ENCODE measurements at places on chromosomes 3 and 15.

DNA sequence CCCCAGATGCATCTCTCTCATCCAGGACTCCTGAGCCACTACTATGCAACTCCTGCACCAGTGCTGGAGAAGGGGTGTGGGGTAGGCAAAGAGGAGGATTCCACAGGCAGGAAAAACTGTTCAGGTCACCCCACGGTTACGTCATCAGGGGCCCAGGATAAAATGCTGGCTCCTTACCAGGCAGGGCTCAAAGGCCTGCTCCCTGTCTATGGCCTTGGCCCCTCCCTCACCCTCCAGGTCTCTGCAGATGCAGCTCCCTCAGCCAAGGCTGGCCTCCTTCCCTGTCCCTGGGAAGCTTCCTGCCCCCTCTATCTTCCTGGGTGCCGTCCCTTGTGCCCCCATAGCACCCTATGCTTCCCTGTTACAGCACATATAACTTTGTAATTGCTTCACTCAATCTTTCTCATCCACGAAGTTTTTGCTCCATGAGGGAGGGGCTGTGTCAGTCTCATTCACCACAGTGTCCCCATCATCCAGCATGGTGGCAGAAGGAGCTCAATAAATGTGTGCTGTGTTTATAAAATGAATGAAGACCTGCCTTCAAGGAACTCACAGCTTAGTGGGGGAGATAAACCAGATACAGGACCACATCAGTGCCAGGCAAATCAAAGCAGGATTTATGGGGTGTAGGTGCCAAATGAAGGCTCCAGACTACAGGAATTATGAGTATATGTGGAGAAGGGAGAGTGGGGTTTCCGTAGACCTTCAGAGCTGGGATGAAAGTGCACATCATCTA is 18.6 kb downstream of the KBTBD13 start:
- no peak for DNase-seq

DNA sequence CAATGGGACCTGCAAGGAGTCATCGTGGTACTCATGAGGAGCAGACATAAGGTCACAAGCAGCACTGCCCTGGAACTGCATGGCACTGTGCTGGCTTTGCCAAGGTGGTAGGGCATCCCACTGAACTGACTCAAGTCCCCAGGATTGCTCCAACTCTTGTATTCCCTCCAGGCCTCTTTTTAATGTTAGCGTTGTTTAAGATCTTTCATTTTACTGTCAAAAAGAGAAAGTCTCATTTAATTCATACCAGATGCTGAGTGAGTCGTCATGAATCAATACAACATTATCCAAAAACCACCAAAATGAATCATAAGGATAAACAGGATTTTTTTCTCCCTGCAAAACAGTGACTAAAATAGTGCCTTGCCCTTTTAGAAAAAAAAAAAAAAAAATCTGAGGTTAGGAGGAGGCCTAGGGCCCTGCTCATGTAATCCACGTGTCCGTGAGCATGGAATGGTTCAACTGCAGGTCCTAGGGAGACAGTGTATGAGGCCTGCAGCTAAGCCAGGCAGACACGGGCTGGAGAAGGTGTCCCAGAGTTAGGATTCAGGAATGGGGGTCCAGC is 36.7 kb upstream of the BLM start:
- no peak for DNase-seq

- DNase-seq, result no peak
Measured at GRCh38 chr15:48680841-48681240, 35.3 kb upstream of the FBN1 start.

DNA sequence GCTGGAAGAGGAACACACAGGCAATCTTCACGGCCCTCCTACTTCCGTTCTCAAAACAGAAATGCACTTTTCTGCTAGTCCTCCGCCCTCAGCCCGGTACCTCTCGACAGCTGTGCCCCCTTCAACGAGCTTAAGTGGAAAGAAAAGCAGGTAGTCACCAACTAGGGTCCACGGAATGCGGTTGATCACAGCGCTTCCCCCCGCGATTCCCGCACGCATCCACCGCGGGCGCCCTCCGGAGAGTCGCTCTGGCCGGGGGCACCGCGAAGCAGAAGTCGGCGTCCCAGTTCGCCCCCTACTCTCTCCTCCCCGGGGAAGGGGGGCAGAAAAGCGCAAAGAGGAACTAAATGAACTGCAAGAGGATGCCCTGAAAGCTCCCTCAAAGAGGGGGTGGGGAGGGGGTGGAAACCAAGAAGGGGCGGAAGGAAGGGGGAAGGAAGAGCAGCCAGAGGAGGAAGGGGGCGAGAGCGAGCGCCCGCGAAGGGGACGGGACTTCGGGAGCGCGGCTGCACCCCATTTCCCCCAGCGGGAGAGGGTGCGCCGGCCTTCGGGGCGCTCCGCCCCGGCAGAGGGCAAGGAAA is 738 bp downstream of the ACAP2 start:
- peak; percentile 68 for DNase-seq

DNA sequence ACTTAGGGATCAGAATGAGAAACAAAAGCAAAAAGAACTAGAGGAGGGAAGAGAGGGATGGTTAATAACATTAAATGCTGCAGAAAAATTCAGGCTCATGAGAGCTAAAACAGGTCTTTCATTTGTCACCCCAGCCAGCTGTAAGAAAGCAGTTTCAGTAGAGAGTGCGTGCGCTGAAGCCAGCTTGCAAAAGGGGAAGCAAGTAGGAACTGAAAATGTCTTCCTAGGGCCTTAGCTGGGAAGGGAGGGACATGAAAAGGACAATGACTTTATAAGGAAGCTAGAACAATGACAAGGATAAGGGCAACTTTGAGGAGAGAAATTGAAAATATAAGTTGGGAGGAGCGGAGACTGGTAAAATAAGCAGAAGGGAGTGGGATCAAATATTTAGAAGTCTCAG is 3.1 kb downstream of the CIAO2A start:
- DNase-seq, result no peak

DNA sequence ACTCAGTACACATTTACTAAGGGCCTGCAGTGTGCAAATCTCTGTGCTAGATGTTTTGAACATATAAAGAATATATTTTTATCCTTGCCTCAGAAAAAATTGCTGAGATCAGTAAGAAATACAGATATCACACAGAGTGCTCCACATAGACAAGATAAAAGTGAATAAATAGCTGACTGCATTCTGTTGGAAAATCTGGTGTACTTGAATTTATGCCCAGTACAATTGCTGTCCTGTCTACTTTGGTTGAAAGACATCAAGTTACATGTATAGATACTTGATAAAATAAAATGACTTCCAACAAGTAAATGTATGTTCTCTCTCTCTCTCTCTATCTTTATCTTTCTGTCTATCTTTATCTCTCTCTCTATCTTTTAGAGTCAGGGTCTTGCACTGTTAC is 381.2 kb upstream of the CBLB start:
- no peak for DNase-seq

- no peak for DNase-seq
Measured at GRCh38 chr3:67419218-67419529, 235.2 kb downstream of the SUCLG2 start.

- peak; percentile 31 for DNase-seq
Measured at GRCh38 chr3:122975163-122975923, 52.2 kb downstream of the SEMA5B start.

- no peak for DNase-seq
Measured at GRCh38 chr15:83092309-83092976, 15.0 kb upstream of the TM6SF1 start.

DNA sequence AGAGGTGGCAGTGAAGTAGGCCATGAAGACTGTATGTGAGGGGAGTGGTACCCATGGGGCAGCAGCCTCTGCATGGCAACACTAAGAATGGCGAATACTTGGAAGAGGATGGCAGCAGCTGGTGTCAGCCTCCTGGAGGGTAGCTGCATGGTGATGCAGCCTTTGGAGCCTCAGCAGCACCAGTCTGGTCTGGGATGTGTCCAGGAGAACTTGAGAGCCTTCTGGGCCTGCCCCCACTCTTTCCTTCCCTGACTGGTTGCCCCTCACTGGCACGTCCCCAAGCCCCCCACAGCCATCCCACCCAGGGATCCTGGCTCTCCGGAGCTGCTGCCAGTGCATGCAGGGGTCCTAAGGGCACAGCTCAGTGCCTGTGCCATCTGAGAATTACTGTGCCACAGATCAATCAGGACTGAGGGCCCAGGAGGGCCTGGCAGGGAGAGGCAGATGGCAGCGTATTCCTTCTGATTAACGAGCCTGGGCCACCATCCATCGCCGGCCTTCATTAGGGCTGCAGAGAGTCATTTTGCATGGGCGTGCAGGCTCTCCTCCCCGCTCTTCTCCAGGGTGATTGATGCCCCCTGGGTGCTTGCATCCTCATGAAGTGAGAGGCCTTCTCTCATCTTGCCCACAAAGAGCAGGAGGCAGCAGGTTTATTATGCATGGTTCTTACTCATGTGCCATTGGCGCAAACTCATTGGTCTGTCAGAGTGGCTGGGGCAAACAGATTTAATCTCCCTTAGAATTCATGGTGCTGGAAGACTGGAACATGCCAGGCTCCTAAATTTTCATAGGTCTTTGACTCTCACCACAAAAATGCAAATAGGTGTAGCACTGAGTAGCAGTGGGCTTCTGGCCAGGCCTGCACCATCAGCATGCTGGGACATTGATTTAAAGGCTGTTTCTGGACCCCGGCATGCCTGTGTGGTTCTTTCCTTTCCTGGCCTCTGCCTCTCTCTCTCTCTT is 116.8 kb downstream of the EPHB1 start:
- DNase-seq, result no peak

GRCh38 chr3:15310491-15311370 is 21.7 kb downstream of the SH3BP5 start:
- DNase-seq, result peak; percentile 67

DNA sequence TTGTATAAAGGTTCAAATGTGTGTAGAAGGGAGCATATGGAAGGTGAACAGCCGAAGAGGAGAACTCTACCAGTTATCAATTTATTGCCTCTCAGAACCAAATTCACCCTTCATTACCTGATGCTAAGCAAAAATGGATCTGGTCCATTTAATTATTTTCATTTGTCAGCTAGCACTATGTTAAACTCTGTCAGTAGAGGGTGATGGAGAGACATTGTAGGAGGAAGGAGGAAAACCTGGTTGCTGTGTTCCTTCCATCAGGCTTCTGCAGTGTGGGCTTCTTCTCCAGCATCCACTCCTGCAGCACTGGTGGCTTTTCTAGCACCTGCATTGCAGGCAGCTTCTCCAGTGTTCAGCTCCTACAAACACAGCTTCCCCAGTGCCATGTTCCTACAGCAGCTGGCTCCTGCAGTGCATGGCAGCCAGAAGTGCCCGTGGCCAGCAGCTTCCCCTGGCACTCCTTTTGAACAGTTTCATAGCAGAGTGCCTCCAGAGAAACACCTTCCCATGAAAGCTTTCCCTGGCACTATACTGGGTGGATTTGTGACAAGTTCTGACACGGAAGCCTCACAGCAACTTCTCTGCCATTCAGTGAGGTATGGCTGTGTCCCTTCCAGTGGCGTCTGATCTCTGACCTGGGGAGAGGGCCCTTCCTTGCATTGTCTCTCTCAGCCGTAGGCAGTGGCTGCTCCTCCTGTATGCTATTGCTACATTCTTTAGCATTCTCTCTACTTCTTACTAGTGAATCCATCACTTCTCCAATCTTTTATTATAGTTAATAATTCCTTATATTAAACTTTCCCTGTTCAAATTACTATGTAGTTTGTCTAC is 14.6 kb upstream of the IL17RD start:
- no peak for DNase-seq

DNA sequence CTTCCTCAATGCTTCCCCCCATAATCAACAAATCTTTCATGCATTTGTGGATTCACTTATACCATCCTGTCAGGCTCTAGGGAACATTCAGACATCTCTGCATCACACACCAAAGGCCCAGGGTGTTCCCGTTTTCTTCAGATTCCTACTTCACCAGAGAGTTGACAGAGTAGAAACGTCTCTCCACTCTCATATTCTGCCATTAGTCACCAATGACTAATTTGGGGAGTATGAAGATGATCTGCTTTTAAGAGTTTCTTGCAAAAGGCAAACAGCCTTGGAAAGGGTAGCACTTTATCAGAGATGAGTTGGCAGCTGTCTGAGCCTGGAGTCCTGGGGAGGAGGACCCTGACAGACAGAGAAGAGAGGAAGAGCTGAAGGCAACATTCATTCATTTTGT is 55.8 kb upstream of the DGKG start:
- no peak for DNase-seq

DNA sequence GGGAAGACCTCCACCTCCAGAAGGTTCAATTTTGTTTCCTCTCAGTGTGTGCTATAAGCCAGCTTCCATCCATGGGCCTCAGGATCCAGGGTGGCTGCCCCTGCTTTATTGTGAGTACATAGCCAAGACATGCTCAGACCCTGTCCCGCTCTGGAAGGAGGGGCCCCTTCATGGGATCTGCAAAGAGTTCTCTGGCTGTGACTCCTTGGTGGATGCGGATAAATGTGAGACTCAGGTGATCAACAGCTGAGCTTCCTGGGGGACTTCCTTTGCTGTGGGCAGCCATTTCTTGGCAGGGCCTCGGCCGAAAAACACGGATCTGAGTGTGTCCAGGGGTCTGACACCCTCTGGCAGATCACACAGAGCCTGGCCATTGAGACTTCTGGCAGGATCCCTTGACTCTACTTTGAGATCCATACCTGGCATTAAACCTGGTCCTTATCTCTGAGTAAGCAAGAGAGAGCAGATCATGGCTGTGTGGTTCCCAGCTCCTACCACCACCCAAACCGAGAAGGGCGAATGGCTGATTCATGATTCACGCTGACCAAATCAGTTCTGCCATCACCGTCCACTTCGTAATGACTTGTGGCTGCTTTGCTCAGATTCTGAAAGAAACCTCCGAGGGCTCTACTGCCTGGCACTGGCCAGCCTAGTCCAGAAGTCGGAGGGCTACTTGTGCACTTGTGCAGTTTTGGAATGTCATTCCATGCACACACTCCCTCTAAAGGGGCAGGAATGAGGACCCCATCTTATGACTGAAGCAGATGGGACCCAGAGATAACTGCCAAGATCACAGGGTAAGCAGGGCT is 68.1 kb downstream of the SENP2 start:
- DNase-seq, result no peak

DNA sequence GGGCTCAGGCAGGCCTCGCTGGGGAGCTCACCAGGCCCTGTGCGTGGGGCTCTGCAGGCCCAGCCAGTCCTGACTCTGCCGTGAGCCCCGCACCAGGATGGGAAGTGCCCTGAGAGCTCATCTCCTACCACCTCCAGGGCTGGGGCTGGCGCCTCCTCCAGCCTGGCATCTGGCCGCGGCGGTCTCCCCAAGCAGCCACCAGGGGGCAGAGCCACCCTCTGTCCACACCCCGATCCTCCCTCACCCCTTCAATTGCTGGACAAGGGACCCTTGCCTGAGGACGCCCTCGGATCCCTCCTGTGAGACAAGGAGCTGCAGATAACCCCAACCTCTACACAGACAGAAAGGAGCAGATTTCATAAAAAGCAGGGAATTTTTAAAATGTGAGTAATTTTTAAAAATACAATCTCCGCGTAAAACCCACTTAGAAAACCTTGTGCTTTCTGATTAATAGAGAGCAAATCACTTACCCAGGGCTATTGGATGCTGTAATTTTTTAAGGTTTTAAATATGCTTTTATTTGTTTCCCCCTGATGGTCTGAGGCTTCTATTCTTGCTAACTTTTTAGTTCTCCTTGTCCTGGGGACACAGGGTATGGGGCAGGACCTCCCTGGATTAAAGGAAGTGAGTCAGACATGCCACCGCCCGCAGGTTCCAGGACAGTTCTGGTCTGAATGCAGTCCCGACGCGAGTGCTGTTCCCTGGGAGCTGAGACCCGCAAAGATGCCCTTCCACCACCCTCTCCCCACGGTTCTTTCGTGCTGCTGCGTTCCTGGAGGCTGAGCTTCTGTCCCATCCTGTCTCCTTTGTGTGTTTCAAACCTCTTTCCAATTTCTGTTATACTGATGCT is 52.3 kb upstream of the CHRNA7 start:
- peak; percentile 78 for DNase-seq

- no peak for DNase-seq
Measured at GRCh38 chr15:51156957-51157356, 62.3 kb upstream of the TNFAIP8L3 start.

GRCh38 chr15:101115786-101116680 is 135.8 kb downstream of the CHSY1 start:
- no peak for DNase-seq
